ENCODE measurements at places on chromosomes 4 and X. TPM values are rescaled to one million over a fixed set of nuclear protein-coding genes. Genes with fewer than 3 reads are reported as not detected.

- DNase-seq = no peak
Measured at GRCh38 chr4:37066159-37066558, 178.4 kb upstream of the NWD2 start.

DNA sequence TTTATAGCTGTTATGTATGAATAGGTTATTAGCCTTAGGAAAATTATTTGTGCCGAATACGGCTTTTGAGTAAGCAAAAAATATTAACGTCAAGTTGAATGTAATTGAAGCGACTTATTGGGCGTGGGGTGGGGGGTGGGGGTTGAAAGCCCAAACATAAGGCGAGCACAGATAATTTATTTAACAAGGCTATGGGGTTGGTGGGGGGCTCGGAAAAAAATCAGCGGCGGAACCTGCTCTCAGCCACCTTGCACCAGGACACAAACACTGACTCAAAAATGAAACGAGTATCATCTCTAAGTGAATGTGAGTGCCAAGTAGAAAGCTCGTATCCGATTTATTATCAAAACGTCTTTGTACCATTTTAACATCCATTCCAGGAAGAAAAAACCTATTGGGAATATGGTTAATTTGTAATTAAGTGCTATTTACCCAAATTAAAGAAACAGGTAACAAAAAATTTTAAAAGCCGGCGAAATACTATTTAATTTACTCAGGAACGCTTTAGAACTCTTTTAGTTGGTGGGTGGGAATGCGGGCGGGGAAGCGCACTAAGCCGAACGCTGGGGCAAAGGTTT is 902 bp upstream of the LARP1B start:
- no peak for DNase-seq

DNA sequence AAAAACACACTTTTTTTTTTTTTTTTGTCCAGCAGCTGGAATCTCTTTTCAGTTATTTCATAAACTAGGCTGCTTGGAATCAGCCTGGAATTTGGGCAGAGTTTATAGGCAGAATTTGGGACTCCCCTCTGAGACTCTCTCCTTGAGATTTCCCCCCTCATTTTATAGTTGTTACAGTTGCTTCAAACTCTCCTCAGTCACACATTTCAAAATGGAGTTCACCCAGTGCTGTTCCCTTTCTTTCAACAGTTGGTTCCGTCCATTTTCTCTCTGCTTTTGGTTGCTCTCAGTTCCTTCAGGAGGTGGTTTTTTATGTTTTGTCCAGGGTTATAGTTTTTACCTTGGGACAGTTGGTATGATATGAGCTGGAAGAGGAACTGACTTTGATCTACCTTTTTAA is 27.5 kb downstream of the NSD2 start:
- DNase-seq = no peak

DNA sequence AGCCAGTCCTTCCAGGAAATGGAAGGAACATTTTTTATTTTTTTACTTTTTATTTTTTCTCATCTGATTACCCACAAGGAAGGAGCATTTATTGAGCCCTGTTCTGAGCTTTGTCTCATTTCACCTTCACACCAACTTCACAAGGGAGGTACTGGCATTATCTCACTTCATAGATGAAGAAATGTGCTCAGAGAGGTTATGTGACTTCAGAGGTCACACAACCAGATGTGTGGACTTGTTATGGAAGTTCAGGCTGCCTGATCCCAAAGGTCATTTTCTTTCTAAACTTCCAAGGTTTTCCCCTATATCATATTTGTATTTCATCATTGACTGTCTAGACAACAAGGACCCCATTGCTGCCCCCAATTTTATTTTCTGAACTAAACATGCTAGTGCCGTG is 160.3 kb downstream of the DCLK2 start:
- no peak for DNase-seq

- no peak for DNase-seq
Measured at GRCh38 chrX:15567886-15568616, 32.7 kb downstream of the ACE2 start.

- no peak for DNase-seq
Measured at GRCh38 chr4:179071131-179071530, 1628.9 kb upstream of the AGA start.

DNA sequence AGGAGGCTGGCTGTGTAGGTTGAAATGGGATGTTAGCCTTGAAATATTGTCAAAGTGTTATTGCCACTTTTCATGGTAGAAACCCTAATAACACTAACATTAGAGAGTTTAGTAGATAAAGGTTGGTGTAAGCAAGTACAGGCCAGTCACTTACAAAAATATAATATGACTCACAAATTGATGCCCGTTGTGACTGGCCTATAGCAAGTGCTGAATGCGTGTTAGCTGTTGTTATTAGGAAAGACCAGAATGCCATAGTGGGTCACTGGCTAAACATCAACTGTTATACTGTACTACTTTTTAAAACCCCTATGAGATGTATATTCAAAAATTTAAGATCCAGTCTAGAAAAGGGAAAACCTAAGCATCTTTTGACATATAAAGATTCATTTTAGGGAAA is 20.4 kb upstream of the GDPD2 start:
- DNase-seq = no peak

GRCh38 chrX:39532761-39533160 is 565.0 kb downstream of the BCOR start:
- DNase-seq = no peak

DNA sequence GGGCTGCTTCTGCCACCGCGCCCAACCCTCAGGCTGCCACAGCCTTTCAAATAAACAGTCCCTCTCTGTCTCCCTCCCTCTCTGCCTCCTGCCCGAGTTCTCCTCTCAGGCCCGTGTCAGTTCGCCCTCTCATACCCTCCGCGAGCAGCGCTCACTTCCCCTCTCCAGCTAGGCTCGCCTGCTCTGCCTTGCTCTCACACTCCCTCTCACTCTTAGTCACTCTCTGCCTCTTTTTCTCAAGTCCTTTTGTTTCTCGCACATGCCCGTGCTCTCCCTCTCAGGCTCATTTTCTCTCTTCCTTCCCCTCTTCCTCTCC is 3.2 kb downstream of the EFNB1 start:
- DNase-seq = peak; percentile 40

DNA sequence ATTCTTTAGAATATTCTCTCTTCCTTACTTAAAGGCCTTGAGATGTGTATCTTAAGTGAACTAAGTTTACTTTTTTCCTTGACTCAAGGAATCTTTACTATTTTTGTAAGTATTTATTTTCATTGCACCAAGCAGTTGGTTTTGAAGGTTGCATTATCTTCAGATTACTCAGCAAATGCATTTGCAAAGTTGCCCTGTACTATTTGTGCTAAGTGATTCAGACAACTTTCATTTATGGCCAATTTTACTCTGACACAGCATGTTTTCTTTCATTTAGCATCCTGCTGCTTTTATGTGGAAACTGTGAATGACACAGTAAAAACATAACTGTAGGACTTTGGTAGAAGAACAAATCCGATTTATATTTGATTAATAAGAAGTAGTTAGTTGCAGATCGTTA is 191.0 kb downstream of the CCSER1 start:
- DNase-seq = no peak

TSPAN5 gene
- polyA plus RNA-seq = 38.1 TPM

CXCL11 gene
- polyA plus RNA-seq = 0.15 TPM

SPATA18 gene
- 9.3 TPM for polyA plus RNA-seq

NEUROG2 gene
- polyA plus RNA-seq = not detected

Measured in right lung (tissue), 10 donors.